Stomach (tissue), 19 donors: ENCODE measurements at places on chromosomes 3 and 15. TPM values are rescaled to one million over a fixed set of nuclear protein-coding genes. Genes with fewer than 3 reads are reported as not detected.

CAPN3 gene
- 244 TPM for total RNA-seq

GRCh38 chr3:185713015-185713414 is 111.8 kb downstream of the IGF2BP2 start:
- H3K27me3 ChIP-seq, result no peaks in the 10 kb centered on the region
- H3K4me1 ChIP-seq, result no peaks in the 10 kb centered on the region
- H3K36me3 ChIP-seq, result no peaks in the 10 kb centered on the region
- no peak for DNase-seq

- no peaks in the 10 kb centered on the region for H3K36me3 ChIP-seq
- DNase-seq, result no peak
- H3K27ac ChIP-seq, result peak overlapping the region; percentile 24
- no peak overlapping the region for H3K4me3 ChIP-seq
Observed at GRCh38 chr15:98525661-98526001, 122.7 kb upstream of the IGF1R start.

GRCh38 chr15:66909381-66909890 is 156.0 kb upstream of the SMAD3 start:
- no peak overlapping the region for H3K27ac ChIP-seq
- no peak overlapping the region for H3K4me3 ChIP-seq
- H3K27me3 ChIP-seq, result no peaks in the 10 kb centered on the region
- DNase-seq, result no peak
- H3K36me3 ChIP-seq, result no peaks in the 10 kb centered on the region

PIF1 gene
- 2.8 TPM for total RNA-seq

GRCh38 chr15:43939070-43939469 is 112.3 kb downstream of the WDR76 start:
- no peaks in the 10 kb centered on the region for H3K4me1 ChIP-seq
- no peaks in the 10 kb centered on the region for H3K36me3 ChIP-seq
- H3K27me3 ChIP-seq, result peaks cover 11% of the 10 kb centered on the region
- DNase-seq, result no peak

GRCh38 chr3:24956613-24957012 is 462.0 kb upstream of the THRB start:
- no peaks in the 10 kb centered on the region for H3K36me3 ChIP-seq
- H3K4me3 ChIP-seq, result no peak overlapping the region
- H3K27me3 ChIP-seq, result no peaks in the 10 kb centered on the region
